Daoy (cell line): ENCODE measurements at places on chromosomes 16 and 17. TPM values are rescaled to one million over a fixed set of nuclear protein-coding genes. Genes with fewer than 3 reads are reported as not detected.
A peak's percentile ranks its signal among the peaks of the same experiment; 100 is the strongest.

Gene CCL4L2
- 0.63 and 2.9 TPM in 2 replicates for total RNA-seq

Gene LLGL2
- total RNA-seq, result 8.6 and 13.7 TPM in 2 replicates

Gene ZC3H7A
- 15.1 and 22.7 TPM in 2 replicates for total RNA-seq

DNA sequence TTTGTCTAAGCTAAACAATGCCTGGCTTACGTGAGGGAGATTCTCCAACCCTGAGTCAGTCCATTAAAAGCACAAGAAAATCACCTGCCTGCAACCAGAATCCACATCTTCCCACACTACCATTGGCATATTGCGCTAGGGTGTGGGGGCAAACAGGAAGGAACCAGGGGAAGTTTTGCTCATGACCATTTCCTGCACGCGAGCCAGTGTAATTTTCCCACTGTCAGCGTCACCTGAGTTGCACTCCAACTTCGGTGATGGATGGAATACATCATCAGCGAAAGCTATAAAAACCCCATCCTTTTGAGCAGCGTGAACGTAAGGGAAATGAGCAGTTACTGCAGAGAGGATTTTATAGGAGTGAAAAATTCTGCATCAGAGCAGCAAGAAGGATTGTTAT lies 167.9 kb upstream of the NOL11 start:
- DNase-seq, result no peak

DNA sequence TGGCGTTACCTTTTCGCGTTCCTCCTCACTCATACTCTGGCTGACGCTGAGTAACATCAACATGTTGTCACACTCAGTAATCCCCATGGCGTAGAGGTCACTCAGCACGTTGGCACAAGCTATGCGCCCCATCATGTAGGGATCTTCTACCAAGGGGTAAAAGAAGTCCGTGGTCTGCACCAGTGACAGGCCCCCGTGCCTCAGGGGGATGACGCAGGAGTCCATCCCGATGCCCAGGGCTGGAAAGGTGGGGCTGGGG lies 596 bp downstream of the SEPHS2 start:
- DNase-seq, result no peak

GRCh38 chr17:13135506-13135905 lies 117.7 kb upstream of the ELAC2 start:
- no peak for DNase-seq

DNA sequence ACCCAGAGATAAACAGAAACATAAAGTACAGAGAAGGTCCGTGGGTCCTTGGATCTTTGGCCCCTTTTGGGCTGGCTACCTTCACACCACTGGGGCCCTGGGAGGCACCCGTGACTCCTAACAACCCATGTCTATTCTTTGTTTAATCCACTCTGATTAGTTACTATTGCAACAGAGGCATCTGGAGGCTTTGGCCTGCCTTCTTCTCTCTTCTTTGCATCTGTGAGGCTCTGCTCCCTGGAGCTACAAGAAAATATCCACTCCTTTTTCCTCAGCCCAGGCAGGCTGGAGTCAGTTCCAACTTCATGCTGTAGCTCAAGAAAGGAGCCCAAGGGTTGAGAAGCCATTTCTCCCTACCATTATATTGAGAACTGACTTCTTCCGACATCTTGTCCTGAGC lies 9.5 kb upstream of the CMIP start:
- no peak for DNase-seq

DNA sequence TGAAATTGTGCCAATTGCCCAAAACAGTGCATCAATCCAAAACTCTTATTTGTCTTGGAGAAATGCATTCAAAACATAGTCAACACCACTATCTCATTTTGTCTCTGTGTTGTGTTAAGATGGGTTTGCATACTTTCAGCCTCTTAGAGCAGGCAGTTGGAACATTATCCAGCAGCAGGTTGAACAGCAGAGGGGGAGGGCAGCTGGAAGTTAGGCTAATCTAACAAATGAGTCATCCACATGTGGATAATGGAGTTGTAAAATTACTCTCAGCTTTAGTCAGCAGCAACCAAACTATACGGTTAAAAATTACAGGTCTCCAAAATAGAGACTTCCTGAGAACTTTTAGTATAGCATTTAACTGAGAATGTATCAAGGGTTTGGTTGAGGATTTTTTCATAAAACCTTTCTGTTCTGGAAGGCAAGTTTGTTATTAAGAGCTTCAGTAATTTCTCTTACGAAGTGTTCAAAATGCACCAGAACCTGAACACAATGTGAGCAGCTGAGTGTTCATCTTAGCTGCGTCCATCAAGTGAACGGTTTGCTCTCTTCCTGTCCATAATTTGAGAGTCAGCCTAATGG lies 46.3 kb downstream of the PRKCA start:
- peak; percentile 87 for DNase-seq

DNA sequence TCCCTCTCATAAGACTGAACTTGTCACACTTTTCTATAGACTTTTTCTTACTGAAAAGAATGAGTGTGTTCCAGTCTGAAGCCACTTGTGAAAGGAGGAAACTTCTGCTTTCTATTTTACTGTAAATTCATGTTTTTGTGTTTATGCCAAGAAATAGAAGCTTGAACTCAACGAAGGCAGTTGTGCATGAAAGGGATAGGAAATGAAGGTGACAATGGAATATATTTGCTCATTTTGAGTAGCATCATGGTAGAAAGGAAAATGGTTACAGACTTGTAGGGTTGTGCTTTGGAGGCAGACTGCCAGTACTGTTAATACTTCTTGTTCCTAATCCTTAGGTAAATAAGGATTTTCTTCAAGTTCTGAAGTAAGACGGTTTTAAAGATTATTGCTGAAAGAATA lies 8.1 kb downstream of the CLTC start:
- no peak for DNase-seq

DNA sequence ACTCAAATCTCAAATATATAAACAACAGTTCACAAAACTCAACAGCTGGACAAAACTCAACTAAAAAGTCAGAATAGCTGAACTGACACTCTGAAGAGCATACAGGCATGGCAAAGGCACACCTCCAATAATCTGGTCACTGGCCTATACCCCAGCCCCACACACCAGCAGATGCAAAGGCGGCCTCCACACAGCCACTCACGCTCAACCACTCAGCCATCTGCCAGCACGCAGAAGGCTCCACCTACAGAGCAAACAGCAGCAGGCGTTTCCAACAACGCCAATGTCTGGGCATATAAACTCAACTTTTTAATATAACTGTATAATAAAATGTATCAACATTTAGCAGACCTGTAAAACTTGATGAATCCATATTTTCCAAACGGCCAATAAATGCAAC lies 17.2 kb downstream of the USP7 start:
- DNase-seq, result no peak

DNA sequence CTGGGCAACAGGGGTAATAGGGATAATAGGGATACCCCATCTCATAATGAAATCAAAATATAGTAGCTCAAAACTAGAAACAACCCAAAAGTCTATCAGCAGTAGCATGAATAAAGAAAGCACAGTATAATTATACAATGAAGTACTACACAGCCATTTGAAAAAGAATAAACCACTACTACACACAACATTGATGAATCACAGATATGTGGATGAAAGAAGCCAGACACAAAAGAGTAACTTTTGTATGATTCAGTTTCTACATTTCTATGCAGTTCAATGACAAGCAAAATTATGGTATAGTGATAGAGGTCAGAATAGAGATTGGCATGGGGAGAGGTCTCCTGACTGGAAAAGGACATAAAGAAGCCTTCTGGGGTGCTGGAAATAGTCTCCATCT lies 2.8 kb upstream of the HOXB13 start:
- DNase-seq, result no peak

DNA sequence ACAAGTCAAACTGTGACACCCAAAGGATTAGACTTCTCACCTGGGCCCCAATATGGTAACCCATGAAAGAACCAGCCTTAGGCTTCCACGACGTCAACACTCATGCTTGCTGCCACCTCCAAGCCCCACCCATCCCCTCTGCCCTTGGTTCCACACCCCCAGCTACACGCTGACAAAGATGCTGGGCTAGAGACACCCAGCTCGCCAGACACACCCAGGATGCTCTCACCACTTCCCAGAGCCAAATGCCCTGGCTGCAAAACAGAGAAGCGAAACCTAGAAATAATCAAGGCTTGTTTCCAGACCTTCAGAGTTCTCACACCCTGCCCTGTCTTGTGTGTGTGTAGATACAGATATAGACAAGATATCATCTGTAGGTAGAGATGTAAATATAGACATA lies 26.0 kb upstream of the ADCY9 start:
- no peak for DNase-seq

DNA sequence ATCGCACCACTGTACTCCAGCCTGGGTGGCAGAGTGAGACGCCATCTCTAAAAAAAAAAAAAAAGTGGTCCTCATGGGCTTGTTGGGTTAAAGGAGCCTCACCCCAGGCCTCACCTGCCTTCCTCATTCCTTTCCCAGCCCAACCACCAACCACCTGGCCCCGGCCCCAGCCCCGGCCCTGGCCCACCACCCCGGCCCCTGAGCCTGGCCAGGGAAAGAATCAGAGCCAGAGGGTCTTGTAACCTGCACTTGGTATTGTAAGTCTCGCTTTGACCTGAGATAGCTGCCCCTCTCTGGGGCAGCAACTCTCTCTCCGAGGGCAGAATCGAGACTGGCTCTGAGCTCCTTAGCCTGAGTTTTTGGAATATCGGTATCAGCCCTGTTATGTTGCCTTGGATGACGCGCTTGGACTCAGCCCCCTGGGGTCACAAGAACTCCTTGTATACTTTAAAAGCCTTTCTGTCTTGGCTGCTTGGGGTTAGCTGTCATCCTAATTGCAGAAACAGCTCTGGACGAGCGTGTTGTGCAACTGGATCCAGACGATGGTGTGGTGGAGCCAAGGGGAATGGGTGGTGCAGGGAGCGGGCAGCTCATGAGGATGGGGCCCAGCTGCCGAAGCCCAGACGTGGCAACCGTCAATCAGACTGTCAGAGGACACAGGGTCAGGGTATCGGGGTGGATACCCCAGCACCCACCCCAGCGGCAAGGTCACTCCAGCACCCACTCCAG lies 14.6 kb downstream of the SMTNL2 start:
- DNase-seq, result no peak
